ENCODE measurements at places on chromosomes 13 and 19. TPM values are rescaled to one million over a fixed set of nuclear protein-coding genes. Genes with fewer than 3 reads are reported as not detected.

DNA sequence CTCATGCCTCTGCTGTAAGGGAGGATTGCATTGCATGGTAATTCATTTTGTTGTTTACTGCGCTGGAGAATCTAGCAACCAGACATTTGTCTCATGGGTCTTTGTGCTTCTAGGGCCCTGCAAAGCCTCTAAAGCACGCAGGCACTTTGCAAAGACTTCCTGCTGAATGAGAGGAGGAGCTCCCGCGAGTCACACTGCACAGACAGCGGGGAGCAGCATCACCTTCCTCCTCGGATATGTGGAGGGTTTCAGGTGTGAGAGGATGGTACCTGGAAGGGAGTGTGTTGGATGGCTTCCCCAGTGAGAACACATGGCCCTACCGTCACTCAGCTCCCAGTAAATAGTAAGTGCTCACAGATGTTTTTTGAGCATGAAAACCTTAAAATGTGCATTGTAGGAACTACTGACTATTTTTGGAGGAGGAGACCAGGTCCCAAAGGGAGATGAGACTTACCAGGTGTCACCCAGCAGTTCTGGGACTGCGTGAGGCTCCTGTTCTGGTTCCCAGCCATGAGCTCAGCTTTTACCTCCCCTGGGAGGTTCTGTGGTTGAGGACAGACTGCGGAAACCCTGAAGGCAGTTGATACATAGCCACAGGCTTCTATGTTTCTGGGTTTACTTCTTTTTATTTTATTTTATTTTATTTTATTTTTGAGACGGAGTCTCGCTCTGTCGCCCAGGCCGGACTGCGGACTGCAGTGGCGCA lies 278.0 kb downstream of the FGF9 start:
- DNase-seq, result no peak

DNA sequence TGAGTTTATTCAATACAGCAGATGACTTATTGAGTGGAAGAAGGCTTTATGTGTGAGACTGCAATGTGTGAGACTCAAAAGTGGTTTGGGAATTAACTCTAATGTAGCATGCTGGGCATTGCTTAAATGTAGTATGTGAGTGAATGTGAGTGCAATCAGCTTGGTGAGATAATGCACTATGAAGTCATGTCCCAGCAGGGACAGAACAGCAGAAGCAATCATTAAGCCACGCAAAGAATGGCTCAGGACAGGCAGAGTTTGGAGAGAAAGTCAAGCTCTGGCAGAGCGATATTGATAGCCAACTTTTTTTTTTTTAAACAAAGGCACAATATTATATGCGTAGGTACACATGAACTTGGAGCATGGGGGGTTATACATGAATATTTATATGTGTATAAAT lies 597.7 kb downstream of the GPC6 start:
- DNase-seq, result no peak

GRCh38 chr13:36543671-36544070 lies 111.4 kb downstream of the CCNA1 start:
- DNase-seq, result no peak

Gene PSG2
- not detected for polyA plus RNA-seq

Gene ZGLP1
- 5.8 TPM for polyA plus RNA-seq

Gene TINCR
- 0.34 TPM for polyA plus RNA-seq
